ENCODE measurements at places on chromosomes 11 and 22. TPM values are rescaled to one million over a fixed set of nuclear protein-coding genes. Genes with fewer than 3 reads are reported as not detected.

The SCGB2A2 gene
- total RNA-seq: not detected

DNA sequence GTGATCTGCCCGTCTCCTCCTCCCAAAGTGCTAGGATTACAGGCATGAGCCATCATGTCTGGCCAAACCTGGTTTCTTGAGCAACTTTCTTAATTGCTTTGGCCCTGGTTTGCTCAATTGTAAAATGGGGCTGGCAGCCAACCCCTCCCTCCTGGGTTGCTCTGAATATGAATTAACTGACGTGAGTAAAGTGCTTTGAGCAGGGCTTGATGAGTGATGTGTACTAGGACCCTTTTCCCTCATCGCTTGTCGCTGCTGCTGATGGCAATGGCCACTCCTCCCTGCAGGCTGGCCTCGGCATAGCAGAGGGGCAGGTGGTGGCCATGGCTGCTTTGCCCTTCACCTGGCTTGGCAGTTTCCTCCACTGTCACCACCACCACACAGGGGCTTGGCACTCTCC, 41.5 kb downstream of the RNF141 start:
- no peak overlapping the region for H3K27ac ChIP-seq
- DNase-seq: no peak
- H3K27me3 ChIP-seq: no peaks in the 10 kb centered on the region
- no peaks in the 10 kb centered on the region for H3K4me1 ChIP-seq
- H3K36me3 ChIP-seq: peaks cover 11% of the 10 kb centered on the region

DNA sequence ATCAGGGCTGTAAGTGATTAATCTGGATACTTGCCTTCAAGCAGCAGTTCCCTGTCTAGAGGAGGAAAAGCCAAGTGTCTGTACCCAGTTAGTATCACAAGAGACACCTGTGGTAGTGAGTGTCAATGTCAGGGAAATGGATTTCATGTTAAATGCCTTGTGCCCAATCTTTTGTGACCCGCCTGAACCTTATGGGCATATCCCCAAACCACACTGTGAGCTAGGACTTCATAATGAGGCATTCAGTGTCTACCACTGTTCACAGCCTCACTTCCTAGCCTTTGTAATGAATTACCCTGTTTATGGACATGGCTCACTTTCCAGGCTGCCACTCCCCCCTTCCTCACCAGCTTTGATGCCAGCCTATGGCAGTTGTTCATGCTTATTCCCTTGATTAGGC, 125.1 kb downstream of the TRIM44 start:
- no peak overlapping the region for H3K27ac ChIP-seq
- H3K27me3 ChIP-seq: no peaks in the 10 kb centered on the region
- peaks cover 49% of the 10 kb centered on the region for H3K4me1 ChIP-seq
- no peak overlapping the region for H3K4me3 ChIP-seq
- H3K36me3 ChIP-seq: peaks cover 23% of the 10 kb centered on the region

DNA sequence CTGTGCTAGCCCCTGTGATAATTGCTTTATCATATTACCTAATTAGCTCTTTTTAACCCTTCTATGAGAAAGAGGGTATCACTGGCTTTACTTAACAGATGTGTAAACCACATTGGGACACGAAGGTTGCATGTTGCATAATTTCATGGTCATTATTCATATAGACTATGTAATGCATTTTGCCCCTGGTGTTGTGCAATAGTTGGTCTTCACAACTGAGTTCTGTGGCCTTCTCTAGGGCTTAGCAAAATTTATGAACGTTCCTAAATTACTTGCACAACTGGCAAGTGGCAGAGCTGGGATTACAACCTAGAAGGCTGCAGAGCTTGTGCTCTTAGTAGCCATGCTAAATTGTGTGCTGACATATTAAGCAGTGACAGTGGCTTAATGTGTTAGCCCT, 34.6 kb upstream of the PDGFD start:
- no peak overlapping the region for H3K27ac ChIP-seq
- H3K4me1 ChIP-seq: no peaks in the 10 kb centered on the region
- H3K36me3 ChIP-seq: no peaks in the 10 kb centered on the region
- H3K4me3 ChIP-seq: no peak overlapping the region

The TECTA gene
- 0.31 TPM for total RNA-seq

GRCh38 chr11:20156280-20156875, 3.9 kb downstream of the DBX1 start:
- peak; percentile 39 for DNase-seq
- H3K4me3 ChIP-seq: peak overlapping the region; percentile 62
- no peak overlapping the region for H3K27ac ChIP-seq

The RFPL3 gene
- total RNA-seq: not detected

DNA sequence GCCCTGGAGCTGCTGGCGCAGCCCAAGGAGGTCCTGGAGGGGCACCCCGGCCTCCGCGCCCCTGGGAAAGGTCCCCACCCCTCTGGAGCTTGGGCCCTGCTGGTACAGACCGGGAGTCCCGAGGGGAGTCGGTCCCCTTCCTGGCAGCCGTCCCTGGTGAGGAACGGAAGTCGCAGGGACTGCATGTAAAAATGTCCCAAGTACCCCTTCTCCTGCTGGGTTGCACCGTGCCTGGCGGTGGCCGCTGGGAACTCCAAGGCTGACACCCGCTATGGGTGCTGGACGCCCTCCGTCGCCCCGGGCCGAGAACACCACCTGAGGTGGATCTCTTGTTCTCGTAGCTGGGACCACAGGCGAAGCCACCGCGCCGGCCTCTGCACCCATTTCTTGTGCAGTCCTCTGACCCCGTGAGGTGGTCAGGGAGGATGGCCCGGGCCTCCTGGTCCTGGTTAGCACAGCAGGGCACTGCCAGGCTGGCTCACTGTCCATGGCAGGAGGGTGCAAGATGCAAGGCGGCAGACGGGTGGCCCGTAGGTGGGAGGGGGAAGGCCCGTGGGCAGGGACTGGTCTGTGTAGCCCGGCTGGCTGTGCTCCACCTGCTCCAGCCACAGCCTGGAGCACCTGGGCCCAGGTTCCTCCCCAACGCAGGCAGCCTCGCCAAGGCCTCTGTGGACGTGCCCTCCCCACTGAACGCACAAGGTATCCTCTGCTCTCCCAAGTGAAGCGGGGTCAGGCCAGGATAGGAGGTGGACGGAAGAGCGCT, 165.2 kb downstream of the IGLL1 start:
- peaks cover 4% of the 10 kb centered on the region for H3K27me3 ChIP-seq
- no peak overlapping the region for H3K4me3 ChIP-seq
- no peak overlapping the region for H3K27ac ChIP-seq
- no peaks in the 10 kb centered on the region for H3K36me3 ChIP-seq

DNA sequence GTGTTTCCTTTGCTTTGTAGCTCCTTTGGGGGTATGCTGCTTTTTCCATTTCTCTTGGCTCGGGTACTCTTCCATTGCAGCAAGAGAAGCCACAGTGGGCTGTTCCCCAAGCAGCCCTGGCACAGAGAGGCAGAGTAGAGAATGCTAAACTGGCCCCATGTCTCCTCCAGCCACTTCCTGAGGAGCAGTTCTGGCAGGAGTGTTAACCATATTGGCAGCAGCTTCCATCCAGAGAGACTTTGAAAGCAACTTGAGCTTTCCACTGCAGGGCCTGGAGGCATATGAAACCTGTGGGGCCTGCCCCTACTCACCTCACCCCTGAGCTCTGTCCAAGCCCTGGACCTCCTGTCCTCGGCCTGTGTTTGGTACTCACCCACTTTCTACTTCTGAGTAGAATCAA, 61.8 kb downstream of the ALX4 start:
- H3K4me3 ChIP-seq: no peak overlapping the region
- peaks cover 51% of the 10 kb centered on the region for H3K36me3 ChIP-seq
- no peaks in the 10 kb centered on the region for H3K4me1 ChIP-seq
- no peak overlapping the region for H3K27ac ChIP-seq
- no peak for DNase-seq

GRCh38 chr11:120835601-120836228, 188.2 kb upstream of the TBCEL start:
- no peak overlapping the region for H3K4me3 ChIP-seq
- no peaks in the 10 kb centered on the region for H3K36me3 ChIP-seq
- peak; percentile 12 for DNase-seq
- H3K4me1 ChIP-seq: peaks cover 8% of the 10 kb centered on the region

The LYVE1 gene
- total RNA-seq: not detected

DNA sequence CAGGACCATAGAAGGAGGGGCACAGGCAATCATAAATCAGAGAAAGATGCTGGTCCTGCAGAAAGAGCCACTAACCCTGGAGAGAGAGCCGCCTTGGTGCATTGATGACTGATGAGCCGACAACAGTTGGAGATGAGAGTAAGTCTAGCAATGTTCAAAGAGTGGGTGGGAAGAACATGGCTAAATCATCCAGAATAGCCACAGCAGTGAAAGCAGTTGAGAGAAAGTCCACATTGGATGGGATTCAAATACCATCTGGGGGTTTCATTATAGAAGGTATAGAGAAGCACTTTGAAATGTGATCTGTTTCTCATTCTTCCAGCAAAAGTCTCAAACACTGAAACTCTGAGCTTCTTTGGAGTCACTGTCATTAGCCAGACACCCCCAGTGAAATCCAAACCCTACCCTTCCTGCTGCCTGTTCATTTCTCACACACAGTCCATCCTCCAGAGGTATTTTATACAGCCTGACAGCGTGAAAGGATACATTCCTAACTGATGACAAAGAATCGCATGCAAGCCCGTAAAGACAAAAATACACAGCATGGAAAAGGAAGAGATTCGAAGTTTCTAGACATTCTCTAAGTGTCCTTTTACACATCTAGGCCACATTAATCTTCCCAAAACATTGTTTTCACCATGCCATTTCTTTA, 303.1 kb upstream of the MPPED2 start:
- DNase-seq: no peak
- H3K4me3 ChIP-seq: no peak overlapping the region
- H3K27me3 ChIP-seq: no peaks in the 10 kb centered on the region
- H3K4me1 ChIP-seq: no peaks in the 10 kb centered on the region

The MYEOV gene
- not detected for total RNA-seq

GRCh38 chr22:18012531-18012930, 11.8 kb downstream of the MICAL3 start:
- DNase-seq: no peak
- H3K4me3 ChIP-seq: no peak overlapping the region
- no peak overlapping the region for H3K27ac ChIP-seq
- no peaks in the 10 kb centered on the region for H3K36me3 ChIP-seq
- H3K4me1 ChIP-seq: no peaks in the 10 kb centered on the region

The GNB1L gene
- total RNA-seq: 14.5 TPM

- DNase-seq: no peak
- H3K27me3 ChIP-seq: no peaks in the 10 kb centered on the region
Observed at GRCh38 chr22:50207383-50208140, 6.8 kb downstream of the SELENOO start.

DNA sequence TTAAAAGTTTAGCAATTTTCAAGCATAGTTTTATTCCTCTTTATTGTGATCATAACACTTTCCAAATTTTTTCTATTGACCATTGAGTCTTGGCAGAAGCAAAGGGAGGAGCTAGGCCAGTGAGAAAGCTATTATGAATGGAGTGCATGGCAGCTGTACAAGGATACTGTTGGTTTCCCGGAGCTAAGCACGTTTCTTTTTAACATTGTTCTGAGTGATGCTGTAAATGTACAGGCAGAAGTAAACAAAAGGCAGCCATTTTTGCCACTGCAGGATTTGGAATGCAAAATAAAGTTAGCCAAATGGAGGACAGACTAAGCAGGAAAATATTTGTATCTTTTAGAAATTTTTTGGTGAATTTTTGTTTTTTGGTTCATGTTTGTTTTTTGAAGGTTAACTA, 16.2 kb downstream of the CBL start:
- no peaks in the 10 kb centered on the region for H3K27me3 ChIP-seq
- peaks cover 42% of the 10 kb centered on the region for H3K4me1 ChIP-seq
- DNase-seq: no peak
- H3K27ac ChIP-seq: no peak overlapping the region
- H3K4me3 ChIP-seq: no peak overlapping the region

The BTG4 gene
- 0.62 TPM for total RNA-seq

The DNAJB7 gene
- not detected for total RNA-seq

DNA sequence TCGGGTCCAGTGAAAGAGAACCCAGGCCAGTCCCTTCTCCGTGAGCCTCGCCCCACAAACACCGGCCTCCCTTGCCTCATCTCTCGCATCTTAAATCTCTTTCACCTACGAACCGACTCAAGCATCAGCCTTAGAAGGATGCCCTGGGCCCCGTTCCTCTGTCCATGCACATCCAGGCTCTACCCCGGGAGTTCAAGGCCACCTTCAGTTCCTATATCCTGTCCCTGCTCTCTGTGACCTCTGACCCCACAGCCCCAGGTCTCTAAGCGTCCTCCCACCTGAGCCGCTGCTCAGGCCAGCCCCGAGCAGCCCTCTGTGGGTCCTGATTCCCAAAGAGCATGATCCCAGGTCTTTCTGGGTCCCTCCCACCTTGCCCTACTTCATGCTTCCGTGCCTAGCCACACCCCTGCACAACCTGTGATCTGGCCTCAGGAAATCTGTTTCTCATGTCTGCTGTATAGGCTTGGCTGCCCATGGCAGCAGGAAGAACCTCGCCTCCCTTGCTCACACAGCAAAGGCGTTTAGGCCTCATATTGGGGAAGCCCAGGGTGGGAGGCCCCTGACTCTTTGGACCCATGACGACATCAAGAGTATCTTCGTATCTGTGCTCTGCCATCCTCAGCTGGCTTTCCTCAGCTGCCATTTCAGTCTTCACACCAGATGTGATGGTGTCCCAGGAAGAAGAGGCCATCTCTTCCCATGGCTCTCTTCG, 77.5 kb upstream of the SEPTIN5 start:
- DNase-seq: no peak
- no peaks in the 10 kb centered on the region for H3K4me1 ChIP-seq
- H3K27ac ChIP-seq: no peak overlapping the region
- no peaks in the 10 kb centered on the region for H3K27me3 ChIP-seq
- H3K36me3 ChIP-seq: no peaks in the 10 kb centered on the region

DNA sequence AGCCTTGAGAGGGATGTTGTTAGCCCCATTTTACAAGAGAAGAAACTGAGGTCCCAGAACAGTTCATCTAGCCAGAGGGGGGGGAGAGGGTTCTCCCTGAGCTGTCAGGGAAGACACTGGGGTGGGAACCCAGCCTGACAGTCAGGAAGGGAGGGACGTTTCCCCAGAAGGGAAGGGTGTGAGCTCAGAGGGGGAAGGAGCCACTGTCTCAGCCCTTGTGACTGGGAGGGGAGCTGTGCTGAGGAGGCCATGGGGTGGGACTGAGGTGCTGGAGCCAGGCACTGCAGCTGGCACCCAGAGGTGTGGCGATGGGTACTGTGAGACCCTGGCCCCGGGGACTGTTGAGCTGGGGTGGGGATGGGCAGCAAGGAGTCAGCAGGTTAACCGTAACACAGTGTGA, 35.7 kb downstream of the DAGLA start:
- H3K27ac ChIP-seq: no peak overlapping the region
- no peak for DNase-seq
- no peaks in the 10 kb centered on the region for H3K4me1 ChIP-seq
- no peak overlapping the region for H3K4me3 ChIP-seq
- H3K27me3 ChIP-seq: no peaks in the 10 kb centered on the region

The SYT8 gene
- not detected for total RNA-seq

DNA sequence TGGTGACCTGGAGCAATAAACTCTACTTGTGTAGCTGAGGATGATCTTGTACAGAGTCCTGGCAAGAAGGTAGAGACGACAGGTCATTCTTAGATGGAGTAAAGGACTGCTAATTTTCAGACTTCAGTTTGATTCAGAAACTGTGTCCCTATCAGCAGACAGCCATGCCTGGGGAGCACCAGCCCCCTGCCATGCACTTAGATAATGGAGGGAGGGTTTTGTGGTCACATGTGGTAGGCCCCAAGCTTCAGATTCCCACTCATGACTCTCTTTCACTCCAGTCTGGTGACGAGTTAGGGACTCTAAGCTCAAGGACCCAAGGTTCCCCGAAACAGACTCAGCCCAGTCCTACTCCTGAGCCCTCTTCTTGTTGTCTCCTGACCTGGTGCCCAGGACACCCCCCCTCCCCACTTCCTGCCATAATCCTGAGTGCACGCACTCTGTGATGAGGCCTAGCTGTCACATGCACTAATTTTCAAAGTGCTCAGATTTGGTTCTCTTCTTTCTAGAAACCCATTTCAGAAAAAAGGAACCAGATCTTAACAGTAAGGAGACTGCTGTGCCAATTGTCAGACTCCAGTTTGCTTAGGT, 10.2 kb upstream of the AMPD3 start:
- no peak overlapping the region for H3K4me3 ChIP-seq
- H3K4me1 ChIP-seq: peaks cover 41% of the 10 kb centered on the region

The INPP5J gene
- total RNA-seq: 0.44 TPM
